ENCODE measurements at places on chromosomes 6 and 20.
A peak's percentile ranks its signal among the peaks of the same experiment; 100 is the strongest.

GRCh38 chr6:112296122-112296521, 41.8 kb upstream of the LAMA4 start:
- peak; percentile 23 for DNase-seq

- no peak for DNase-seq
Measured at GRCh38 chr6:130207979-130208649, 14.6 kb downstream of the SAMD3 start.

GRCh38 chr20:63572788-63573646, 1.0 kb downstream of the HELZ2 start:
- DNase-seq = no peak

- no peak for DNase-seq
Measured at GRCh38 chr6:168110437-168110836, 31.4 kb upstream of the FRMD1 start.

- DNase-seq = no peak
Measured at GRCh38 chr20:47667531-47668312, 117.6 kb downstream of the SULF2 start.

- no peak for DNase-seq
Measured at GRCh38 chr20:51135926-51136715, 113.2 kb upstream of the KCNG1 start.

DNA sequence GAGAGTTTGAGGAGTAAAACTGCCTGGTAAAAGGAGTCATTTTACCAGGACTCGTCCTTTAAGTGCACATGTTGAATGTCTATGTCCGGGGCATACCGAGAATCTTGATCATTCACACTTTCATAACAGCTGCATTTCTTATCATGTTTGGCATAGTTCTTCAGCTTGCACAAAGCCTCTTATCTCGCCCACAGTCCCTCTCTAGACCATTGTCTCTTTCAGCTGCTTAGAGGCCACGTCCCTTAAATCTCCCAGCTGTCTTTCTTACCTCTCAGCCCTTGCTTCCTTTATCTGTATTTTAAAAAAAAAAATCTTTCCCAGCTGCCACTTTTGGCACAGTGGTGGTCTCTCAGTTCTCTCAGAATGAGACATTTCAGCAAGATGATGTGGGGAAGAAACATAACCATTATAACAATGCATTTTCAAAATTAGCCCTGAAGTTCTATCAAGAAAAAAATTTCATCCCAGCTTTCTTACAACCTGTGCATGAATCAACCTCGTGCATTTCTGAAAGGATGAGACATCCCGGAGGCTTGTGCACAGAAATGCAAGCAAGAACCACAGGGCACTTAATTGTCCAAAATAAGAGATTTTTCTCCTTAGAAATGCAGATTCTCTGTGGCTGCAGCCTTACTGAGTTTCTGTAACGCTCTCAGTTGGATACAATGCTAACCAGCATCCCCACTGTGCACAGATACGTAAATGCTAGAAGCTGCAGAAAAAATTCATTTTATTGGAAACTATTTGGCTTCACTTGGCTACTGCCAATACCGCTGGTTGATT, 24.2 kb downstream of the RBM24 start:
- DNase-seq = no peak

DNA sequence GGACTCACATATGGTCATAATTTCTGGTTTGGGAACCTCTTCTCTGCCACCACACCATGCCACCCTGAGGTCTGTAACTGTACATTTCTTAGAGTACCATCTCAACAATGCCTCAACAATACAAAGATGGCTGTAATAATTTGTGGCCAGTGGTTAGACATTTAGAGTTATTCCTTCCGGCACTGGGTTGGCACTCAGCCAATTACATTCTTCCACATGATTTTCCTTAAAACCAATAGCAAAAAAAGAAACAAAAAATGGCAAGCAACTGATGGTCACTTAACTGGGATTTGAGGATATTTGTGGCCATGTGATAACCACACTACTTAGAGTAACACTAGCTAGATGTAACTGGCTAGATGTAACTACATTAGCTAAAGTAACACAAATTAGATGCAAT, 79.9 kb downstream of the SEL1L2 start:
- no peak for DNase-seq

DNA sequence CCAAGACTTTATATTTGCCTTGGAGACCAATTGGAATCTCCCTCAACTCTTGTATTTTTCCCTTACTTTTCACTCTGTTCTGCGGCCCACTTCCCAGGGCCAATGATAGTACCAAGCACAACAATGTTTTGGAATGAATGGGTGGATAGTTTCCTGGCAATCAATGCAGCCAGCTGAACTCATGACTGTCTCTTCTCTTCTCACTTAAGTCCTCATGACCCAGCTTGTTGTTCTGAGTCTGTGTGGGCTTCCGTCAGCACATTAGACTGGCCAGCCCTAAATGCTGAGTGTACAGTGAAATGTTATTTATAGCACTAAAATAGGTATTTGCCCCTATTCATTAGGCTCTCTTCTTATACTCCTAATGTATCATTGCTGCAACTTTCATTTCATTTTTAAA, 5.6 kb upstream of the MBOAT1 start:
- DNase-seq = no peak

DNA sequence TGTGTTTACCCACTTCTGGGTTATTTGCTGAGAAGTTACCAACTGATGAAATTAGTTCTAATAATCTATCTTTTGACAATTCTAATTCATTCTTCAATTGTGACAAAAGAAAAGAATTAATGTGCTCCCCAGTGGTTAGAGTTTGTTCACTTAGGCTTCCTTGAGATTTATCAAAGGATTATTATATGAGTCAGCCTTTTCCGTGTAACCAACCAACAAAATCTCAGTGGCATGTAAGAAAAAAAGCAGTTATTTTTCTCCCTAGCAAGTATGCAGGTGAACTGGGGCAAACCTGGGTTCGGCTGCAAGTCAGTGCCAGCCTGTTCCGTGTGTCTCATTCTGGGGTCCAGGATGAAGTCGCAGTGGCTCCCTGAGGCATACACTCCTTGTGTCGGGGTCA, 28.8 kb upstream of the HIVEP1 start:
- no peak for DNase-seq

GRCh38 chr6:12963567-12963966, 247.0 kb downstream of the PHACTR1 start:
- DNase-seq = no peak

- DNase-seq = no peak
Measured at GRCh38 chr20:63508072-63508768, 9.3 kb upstream of the EEF1A2 start.

- DNase-seq = no peak
Measured at GRCh38 chr6:149031201-149031858, 284.5 kb downstream of the UST start.

- DNase-seq = no peak
Measured at GRCh38 chr6:27837625-27838057, 74.6 kb downstream of the OR2B2 start.

- DNase-seq = no peak
Measured at GRCh38 chr6:42314571-42315258, 97.1 kb upstream of the MRPS10 start.

- DNase-seq = peak; percentile 77
Measured at GRCh38 chr20:58692579-58693225, at the start of gene NPEPL1. Gene NPEPL1 (plus strand): TSS chr20:58692800. CDS start chr20:58692901, 101 bp downstream.

- no peak for DNase-seq
Measured at GRCh38 chr20:8223091-8223870, 91.2 kb downstream of the PLCB1 start.

- no peak for DNase-seq
Measured at GRCh38 chr6:120384671-120385070, 949.6 kb downstream of the TBC1D32 start.

DNA sequence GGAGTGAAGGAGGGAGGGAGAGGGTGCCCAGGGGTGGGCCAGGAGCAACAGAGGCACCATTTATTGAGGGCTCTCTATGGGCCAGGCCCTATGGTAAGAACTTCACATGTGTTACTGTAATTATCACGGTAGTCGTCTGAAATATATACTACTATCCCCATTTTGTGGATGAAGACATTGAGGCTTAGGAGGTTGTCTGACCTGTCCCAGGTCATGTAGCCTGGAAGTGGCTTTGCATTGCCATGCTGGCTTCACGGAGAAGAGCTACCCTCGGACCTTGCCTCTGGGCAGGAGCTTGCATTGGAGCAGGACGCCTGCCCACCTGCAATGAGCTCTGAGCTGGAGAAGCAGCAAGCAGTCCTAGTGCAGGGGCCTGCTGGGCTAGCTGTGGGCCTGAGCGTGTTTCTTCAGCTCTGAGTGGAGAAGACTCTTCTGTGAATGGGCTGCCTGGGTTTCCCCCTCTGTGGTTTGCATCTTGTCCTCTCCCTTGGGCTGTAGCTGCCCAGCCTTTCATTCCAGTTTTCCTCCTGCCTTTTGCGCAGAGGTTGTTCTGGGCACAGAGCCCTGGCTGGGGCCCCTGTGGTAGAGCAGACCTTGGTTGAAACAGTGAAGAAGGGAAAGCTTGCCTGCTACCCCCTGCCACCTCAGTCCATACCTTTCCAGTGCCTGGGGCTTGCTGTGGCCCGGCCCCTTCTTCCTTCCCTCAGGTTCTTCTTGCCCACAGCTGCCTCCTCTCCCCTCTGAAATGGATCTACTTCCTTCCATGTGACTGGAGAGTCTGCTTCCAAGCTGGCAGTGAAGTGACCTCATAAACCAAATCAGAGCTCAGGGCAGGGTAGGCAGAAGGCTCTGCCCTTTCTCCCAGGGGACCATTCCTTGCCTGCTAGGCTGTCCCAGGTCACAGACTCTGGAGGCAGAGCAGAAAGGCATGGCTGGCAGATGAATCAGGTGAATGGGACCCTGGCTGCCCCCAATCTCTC, 24.1 kb upstream of the SRF start:
- no peak for DNase-seq

- no peak for DNase-seq
Measured at GRCh38 chr6:134698228-134698627, 251.7 kb downstream of the ALDH8A1 start.

- no peak for DNase-seq
Measured at GRCh38 chr20:63837479-63837878, 6.4 kb upstream of the ZBTB46 start.

GRCh38 chr6:136169394-136170148, 80.5 kb downstream of the MTFR2 start:
- DNase-seq = no peak

DNA sequence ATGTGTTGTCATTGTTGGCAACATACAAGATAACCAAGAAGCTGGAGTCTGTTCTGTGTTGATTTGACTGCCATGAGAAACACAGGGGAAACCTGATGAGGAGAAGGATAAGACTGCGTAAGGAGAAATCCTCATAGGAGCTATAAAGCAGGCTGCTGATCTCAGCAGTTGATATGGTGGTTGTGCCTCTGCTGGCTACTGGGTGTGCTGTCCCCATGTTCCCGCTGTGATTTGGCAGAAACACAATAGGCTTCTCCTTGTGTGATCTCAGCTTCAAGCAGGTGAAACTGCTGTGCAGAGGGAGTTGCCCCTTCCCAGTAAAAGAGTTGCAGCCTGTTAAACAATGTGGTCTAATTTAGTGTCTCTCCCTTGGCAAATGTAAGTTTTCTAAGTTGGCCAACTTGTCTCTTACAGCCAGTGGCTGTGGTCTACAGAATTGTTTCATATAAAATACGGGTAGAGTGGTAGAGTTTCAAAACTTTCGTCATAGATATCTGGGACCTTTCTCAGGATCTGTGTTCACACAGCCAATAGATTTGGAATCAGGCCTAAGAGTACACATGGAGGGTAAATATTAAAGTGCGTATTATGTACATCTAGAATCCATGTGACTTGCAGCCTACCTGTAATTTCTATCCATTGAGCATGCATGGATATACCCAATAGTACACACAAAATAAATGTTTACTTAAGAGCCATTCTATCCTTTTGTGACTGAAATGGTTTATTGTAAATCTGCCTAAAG, 78.4 kb downstream of the RNF144B start:
- no peak for DNase-seq
